ENCODE measurements at places on chromosomes 7 and 10.

- no peak for DNase-seq
These were observed 171.1 kb downstream of the GLI3 start for GRCh38 chr7:42065942-42066341.

DNA sequence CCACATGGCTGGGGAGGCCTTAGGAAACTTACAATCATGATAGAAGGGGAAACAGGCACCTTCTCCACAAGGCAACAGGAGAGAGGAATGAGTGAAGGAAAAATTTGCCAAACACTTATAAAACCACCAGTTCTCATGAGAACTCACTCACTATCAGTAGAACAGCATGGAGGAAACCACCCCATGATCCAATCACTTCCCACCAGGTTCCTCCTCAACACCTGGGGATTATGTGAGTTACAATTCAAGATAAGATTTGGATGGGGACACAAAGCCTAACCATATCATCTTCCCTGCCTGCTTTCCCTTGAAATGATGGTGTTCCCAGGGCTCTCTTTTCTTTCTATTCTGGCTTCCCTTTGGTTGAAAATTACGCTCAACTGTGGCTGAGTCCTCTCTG, 262.7 kb upstream of the HABP2 start:
- DNase-seq = no peak

GRCh38 chr10:7028809-7029166, 382.0 kb downstream of the SFMBT2 start:
- no peak for DNase-seq

- DNase-seq = no peak
These were observed 64.3 kb downstream of the EEPD1 start for GRCh38 chr7:36217211-36217960.

DNA sequence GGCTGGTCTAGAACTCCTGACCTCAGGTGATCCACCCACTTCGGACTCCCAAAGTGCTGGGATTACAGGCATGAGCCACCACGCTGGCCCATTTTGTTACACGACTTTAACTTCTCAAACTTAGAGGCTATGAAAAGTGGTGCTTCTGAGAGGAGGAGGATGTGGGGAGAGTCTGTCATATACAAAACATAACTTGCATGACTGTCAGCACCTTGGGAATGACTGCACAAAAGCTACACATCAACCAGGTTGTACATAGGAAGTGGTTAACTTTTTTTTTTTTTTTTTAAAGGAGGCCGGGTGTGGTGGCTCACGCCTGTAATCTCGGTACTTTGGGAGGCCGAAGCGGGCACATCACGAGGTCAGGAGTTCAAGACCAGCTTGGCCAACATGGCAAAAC, 43.4 kb upstream of the GSDME start:
- no peak for DNase-seq

DNA sequence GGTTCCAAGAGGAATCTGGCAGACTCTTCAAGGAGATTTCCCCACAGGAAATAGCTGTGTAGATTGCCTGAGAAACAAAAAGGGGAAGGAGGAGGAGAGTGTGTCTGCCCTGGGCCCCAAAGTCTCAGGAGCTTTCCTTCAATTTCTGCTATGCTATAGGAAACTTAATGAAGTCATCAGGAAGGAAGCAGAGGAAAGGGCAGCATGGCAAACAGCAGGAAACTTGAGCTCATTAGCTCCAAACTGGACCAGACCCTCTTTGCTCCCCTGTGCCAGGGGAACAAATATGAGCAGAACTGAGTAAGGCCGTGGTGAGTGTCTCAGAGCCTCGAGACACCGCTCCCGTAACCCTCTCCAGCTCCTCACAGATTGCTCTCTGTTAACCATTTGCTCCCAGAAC, 4.8 kb upstream of the KCNIP2 start:
- DNase-seq = no peak

- DNase-seq = no peak
These were observed 21.6 kb downstream of the GPR26 start for GRCh38 chr10:123687758-123688157.

- no peak for DNase-seq
These were observed 79.3 kb downstream of the MKI67 start for GRCh38 chr10:128046953-128047290.

DNA sequence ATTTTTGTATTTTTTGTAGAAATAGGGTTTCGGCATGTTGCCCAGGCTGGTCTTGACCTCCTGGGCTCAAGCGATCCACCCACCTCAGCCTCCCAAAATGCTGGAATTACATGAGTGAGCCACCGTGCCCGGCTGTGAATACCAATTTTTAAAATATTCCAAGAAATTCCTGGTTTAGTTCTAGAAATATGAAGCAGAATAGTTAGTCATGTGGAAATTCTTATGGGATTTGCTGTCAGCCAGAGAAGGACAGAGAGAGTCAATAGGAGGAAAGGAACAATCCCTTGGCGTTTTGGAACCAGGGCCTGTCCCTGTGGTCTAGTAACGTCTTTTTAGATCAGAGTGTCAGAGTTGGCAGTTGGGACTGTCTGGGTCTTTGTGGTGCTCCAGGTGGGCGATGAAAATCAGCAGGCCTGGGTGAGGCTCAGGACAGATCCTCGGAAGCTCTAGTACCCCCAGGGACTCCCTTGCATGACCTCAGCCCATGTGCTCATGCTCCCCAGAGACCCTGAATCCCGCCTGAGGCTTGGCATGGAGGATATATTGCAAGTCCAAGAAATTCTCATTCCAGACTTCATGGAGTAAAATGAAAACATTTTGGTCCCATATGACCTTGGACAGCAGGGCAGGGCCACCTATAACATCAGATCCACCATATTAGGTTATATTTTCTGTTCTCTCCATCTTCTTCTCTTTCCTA, 7.8 kb downstream of the NODAL start:
- no peak for DNase-seq

DNA sequence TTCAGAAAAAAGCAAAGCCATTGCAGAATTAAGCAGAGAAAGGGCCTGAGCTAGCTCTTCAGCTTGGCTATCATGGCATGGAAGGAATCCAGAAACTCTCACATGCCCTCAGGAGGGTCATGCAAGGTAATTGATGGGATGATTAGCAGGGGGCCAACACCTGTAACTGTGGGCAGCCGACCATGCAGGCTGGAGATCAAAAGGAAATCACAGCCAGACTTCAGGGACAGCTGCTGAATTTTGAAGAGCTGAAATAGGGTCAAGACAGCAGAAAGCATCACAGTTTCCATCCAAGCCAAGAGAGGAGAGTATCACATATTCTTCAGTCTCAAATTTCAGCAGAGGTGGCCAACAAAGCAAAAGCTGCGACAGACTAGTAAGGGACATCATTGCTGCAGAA, 239.6 kb upstream of the STEAP1 start:
- DNase-seq = no peak

GRCh38 chr10:132482090-132482800, 55.3 kb upstream of the INPP5A start:
- no peak for DNase-seq

DNA sequence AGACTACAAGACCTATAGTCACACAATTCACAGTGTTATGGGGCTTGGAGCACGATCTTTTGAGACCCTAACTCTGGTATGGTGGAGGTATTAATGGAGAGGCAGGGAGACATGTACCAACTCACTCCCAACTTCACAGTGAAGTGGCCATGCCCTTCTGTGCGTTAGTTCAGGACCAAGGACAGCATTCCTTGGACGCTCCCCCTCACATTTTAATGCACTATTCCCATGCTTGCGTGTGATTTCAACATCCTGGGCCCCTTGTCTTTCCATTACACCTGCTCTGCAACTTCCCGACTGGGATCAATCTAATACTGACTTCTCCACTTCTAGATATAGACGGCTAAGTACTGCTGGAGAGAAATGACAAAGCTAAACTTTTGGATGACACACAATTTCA, 72.7 kb downstream of the PLCE1 start:
- DNase-seq = no peak

DNA sequence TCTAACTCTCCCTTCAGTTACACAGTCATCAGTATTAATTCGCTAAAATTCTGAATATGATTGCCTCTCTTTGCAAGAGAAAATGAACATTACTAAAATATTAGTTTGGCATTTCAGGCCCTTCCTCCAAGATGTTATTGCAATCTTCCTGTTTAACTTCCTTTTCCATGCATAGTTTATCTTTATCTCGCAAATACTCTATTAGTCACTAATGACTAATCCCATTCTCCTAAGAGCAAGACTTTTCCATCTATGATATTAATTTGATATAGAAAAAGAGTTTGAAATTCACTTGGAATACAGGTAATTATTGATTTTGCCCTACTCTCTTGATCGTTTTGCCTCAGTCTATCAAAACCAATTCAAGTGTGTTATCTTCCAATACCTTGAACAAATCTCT, 41.8 kb upstream of the SEMA3A start:
- no peak for DNase-seq

- no peak for DNase-seq
These were observed 106.3 kb downstream of the ATXN7L1 start for GRCh38 chr7:105769901-105770628.

GRCh38 chr10:103256613-103257012, 10.9 kb downstream of the RPEL1 start:
- DNase-seq = no peak

- DNase-seq = peak; percentile 11
These were observed 175.7 kb downstream of the GFRA1 start for GRCh38 chr10:116097239-116097784.

GRCh38 chr10:123563581-123563855, 102.6 kb upstream of the GPR26 start:
- DNase-seq = no peak

DNA sequence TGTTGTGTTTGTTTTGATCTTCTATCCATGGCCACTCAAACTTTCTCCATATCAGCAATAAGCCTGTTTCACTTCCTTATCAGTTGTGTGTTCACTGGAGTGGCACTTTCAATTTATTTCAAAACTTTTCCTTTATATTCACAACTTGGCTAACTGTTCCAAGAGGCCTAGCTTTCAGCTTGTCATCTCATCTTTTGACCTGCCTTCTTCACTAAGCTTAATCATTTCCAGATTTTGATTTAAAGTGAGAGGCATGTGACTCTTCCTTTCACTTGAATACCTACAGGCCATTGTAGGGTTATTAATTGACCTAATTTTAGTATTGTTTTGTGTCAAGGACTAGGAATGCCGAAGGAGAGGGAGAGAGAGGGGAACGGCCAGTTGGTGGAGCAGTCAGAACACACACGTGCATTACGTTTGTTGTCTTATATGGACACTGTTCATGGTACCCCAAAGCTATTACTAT, 5.5 kb upstream of the GNAT3 start:
- DNase-seq = no peak
